ENCODE measurements at places on chromosomes 6 and 20. TPM values are rescaled to one million over a fixed set of nuclear protein-coding genes. Genes with fewer than 3 reads are reported as not detected.

- no peak for DNase-seq
Observed at GRCh38 chr6:151440930-151441329, 11.0 kb downstream of the RMND1 start.

- DNase-seq: no peak
Observed at GRCh38 chr6:157287247-157287850, 36.0 kb downstream of the TMEM242 start.

DNA sequence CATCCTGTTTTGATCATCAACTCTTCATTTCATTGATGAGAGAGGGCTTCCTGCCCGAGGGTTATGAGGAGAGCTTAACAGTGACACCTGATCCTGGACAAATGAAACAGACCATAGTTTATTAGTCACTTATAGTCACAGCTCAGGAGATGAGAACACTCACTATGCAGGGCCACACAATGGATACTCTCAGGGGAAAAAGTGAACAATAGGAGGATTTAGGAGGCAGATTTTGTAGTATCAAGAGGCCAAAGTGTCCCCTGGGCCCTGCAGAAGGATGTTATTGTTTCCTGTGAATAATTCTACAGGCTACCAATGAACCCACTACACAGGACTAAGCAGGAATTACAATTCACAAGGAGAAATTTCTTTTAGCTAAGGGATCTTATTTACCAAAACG is 772.8 kb upstream of the MAN1A1 start:
- no peak for DNase-seq

GRCh38 chr6:163667372-163668060 is 253.0 kb downstream of the QKI start:
- no peak for DNase-seq

DNA sequence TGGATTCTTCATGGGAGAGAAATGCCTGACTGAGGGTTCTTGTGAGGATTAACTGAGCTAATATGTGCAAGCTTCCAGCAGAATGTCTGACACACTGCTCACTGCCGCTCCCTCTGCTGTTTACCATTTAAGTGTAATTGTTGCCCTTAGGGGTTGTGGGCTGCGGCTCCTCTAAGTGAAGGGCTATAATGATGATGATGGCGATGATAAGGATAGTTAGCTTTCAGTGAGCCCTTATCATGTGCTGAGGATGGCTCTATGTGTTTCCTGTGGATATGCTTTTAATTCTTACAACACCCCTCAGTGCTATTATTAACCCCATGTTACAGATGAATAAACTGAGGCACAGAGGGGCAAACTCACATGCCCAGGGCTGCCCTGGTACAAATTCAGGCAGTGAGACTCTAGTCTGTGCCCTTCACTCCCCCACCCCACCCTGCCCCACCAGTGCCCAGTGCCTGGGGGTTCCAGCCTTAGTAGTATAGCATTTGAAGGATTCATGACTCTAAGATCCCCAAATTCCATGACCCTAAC is 33.4 kb downstream of the TGM2 start:
- no peak for DNase-seq

DNA sequence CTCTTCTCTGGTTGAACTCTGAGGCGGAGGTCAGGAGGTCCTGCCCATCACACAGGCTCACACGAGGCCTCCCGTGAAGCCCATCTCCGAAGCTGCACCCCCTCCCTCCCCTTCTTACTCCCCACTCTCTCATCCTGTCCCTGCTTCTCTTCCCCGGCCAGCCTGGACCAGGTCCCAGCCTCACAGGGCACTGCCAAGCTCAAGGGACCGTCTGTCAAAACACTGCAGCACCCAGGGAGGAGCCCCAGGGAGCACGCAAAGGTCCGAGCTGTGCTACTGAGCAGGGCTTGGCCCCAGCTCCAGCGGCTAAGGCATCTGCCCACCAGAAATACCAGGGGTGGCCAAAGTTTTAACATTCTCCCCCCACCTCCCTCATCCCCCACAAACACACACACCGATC is 70.0 kb downstream of the PSMG4 start:
- no peak for DNase-seq

DNA sequence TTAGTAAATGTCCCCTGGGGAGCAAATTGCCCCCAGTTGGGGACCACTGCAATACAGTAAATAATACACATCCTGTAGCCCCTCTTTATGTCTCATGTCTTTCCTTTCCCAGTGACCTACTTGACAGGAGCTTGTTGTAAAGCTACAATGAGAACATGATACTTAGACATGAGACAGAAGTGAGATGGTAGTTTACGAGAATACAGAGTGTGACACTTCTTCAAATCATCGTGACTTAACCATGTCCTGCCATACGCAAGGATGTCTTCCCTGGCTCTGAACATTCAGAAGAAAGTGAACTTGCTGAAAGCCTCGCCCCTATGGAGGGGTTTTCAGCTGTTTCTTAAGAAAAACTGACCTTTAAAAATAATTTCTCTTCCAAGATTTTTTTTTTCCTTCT is 101.0 kb upstream of the SPACA1 start:
- no peak for DNase-seq

- no peak for DNase-seq
Observed at GRCh38 chr6:135475292-135475886, 22.2 kb downstream of the AHI1 start.

- no peak for DNase-seq
Observed at GRCh38 chr6:107689951-107690642, 134.0 kb downstream of the SCML4 start.

- no peak for DNase-seq
Observed at GRCh38 chr6:84358581-84358980, 131.1 kb upstream of the CEP162 start.

The CFAP206 gene
- total RNA-seq: 2.5 TPM

The SLC22A7 gene
- total RNA-seq: 2.0 TPM

The HSPA1L gene
- total RNA-seq: 1.7 TPM

Data from kidney (tissue), 22 donors.